SHP77 (cell line): ENCODE measurements at places on chromosomes 6 and 20.

DNA sequence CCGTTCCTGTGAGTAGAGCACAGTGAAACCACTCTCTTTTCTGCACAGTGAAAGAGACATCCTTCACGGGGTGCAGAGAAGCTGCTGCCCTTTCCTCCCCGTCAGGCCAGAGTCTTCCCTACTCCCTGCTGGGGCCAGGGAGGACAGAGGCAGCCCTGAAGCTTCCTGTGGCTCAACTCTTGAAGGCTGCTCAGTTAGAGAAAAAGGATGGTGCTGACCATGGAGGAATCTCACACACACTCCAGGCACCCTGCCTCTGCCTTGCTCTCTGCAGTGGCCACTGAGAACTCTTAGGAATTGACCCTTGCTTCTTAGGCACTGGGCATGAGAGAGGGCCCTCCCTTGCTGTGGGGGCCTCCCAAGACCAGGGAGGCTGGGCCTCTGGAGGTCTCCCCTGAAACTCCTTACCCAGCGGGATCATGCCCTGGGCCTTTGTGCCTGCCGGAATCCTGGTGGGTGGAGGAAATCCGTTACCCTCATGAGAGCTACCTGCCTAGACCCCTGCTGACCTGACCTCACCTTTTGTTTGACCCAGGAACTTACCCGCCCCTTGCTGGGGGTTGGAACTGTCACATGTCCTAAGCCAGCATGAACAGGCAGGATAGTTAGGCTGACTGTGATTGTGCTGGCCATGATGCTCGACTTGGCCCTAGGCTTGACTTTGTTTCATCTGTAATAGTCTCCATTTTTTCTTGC lies 65.0 kb upstream of the CD93 start:
- no peak for DNase-seq

- peak; percentile 83 for DNase-seq
Observed at GRCh38 chr20:62900052-62900691, 26.1 kb downstream of the DIDO1 start.

GRCh38 chr6:135853986-135854385 lies 2.5 kb downstream of the PDE7B start:
- no peak for DNase-seq

DNA sequence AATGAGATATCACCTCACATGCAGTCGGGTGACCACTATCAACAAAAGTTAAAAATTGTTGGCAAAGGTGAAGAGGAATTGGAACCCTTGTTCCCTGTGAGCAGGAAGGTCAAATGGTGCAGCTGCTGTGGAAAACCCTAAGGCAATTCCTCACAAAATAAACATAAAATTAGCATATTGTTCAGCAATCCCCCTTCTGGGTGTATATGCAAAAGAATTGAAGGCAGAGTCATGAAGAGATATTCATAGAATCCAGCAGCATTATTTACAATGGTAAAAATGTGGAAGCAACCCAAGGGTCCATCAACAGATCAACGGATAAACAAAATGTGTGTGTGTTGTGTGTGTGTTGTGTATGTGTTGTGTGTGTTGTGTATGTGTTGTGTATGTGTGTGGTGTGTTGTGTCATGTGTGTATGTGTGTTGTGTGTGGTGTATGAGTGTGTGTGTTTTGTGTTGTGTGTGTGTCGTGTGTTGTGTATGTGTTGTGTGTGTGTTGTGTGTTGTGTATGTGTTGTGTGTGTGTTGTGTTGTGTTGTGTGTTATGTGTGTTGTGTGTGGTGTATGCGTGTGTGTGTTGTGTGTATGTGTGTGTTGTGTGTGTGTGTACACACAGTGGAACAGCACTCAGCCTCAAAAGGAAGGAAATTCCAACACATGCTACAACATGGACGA lies 245.1 kb downstream of the ERMARD start:
- DNase-seq: no peak

DNA sequence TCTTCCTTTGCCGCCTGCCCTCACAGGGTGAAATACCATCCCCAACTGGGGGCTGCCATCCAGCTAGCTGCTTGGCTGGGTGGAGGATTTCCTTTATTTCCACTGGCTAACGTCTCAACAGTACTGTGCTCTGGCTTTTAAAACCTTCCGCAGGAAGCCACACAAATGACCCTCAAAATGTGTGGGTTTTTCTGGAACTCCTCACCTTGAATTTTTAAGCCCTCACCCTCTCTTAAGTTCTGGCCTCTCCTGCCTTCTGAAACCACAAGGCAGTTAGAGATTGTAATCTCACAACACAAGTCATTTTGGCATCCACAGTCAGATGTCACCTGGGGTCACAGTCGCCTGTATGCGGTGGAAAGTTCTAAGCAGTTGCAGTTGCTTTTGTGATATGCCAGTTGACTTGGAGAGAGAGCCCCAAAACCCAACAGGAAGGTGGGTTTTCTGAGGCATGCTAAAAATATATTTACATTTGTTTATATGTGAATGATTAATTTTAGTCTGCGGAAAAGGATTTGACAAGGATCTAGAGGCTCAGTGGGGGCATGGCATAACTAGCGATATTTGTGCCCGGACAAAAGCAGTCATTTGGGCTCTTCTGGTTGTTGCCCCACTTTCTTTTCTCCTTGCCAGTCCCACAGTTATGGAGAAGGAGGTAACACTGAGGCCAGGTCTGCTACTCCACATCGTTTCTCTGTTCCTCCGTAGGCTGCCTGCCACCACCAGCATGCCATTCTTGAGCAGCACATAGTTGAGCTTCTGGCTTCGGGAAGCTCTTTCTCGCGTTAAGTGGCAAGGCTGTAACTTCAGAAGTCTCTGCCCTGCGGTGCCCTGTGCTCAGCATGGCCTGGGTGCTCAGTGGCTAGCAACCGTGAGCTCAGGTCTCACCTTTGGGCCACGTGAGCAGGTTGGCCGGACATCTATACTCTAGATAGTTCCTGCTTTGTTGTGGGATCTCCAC lies 335.3 kb downstream of the CD83 start:
- DNase-seq: no peak

GRCh38 chr6:52087498-52087999 lies at the start of gene PKHD1:
TSS of gene PKHD1 (minus strand) at chr6:52087613. CDS start at chr6:52084933, 2,680 bp downstream.
- peak; percentile 10 for DNase-seq

- DNase-seq: no peak
Observed at GRCh38 chr6:169165561-169166300, 87.9 kb downstream of the THBS2 start.

DNA sequence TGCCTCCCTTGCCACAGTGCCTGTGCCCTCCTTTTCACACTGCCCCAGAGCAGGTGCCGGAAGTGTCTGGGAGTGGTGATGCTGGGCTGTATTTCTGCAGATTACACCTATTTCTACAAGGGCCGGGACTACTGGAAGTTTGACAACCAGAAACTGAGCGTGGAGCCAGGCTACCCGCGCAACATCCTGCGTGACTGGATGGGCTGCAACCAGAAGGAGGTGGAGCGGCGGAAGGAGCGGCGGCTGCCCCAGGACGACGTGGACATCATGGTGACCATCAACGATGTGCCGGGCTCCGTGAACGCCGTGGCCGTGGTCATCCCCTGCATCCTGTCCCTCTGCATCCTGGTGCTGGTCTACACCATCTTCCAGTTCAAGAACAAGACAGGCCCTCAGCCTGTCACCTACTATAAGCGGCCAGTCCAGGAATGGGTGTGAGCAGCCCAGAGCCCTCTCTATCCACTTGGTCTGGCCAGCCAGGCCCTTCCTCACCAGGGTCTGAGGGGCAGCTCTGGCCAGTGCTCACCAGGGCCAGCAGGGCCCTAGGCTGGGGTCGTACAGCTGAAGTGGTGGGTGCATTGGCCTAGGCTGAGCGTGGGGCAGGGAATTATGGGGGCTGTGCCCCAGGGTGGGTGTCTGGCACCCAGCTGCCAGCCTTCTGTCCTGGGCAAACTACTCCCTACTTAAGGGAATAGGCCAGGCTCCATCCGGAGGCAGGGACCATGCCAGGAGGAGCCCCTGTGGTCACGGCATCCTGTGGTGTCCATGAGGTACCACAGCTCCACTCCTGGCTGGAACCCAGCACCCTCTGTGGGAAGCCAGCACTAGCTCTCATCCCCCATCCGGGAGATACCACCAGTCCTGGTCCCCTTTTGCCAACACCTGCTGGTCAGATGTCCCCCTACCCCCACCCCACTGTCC lies 3.5 kb downstream of the MMP24OS start:
- no peak for DNase-seq

GRCh38 chr20:50146214-50146613 lies 7.3 kb downstream of the PEDS1 start:
- DNase-seq: no peak

GRCh38 chr20:18587665-18588573 lies at the start of gene DTD1:
TSS of gene DTD1 (plus strand) at chr20:18588054. CDS start at chr20:18588073, 19 bp downstream.
- peak; percentile 90 for DNase-seq
